HFFc6 (cell line): ENCODE measurements at places on chromosomes 16 and 17. TPM values are rescaled to one million over a fixed set of nuclear protein-coding genes. Genes with fewer than 3 reads are reported as not detected.
A peak's percentile ranks its signal among the peaks of the same experiment; 100 is the strongest.

The KRTAP4-6 gene
- total RNA-seq: not detected in 3 replicates

The KCNH4 gene
- total RNA-seq: not detected in 3 replicates

- no peak overlapping the region for H3K4me3 ChIP-seq
- H3K27me3 ChIP-seq: peaks cover 4% of the 10 kb centered on the region
- no peak overlapping the region for H3K27ac ChIP-seq
- no peaks in the 10 kb centered on the region for H3K36me3 ChIP-seq
Observed at GRCh38 chr16:89187770-89188392, 12.5 kb downstream of the SLC22A31 start.

DNA sequence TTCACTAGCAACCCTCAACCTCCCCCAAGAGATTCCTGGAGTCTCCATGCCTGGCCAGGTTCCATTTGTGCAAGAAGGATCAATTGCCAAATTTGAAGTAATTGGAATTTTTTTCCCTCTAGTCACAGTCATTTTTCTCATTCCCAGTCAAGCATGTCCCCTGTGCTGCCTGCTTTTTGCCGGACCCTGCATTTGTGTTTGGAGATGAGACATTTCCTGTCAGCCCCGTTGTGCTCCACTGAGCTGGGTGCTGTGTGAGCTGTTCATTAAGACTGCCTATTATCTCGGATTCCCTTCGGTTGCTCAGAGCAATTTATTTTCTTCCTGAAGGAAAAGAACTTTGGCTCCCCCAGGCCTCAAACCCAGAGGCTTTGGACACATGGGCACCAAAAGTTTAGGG, 201.0 kb upstream of the NLRP1 start:
- H3K27ac ChIP-seq: peak overlapping the region; percentile 87
- H3K36me3 ChIP-seq: peaks cover 14% of the 10 kb centered on the region
- H3K27me3 ChIP-seq: peaks cover 5% of the 10 kb centered on the region
- peaks cover 60% of the 10 kb centered on the region for H3K4me1 ChIP-seq
- peak; percentile 71 for DNase-seq

- H3K27me3 ChIP-seq: peaks cover 6% of the 10 kb centered on the region
- no peaks in the 10 kb centered on the region for H3K4me1 ChIP-seq
- H3K27ac ChIP-seq: no peak overlapping the region
- DNase-seq: no peak
- no peak overlapping the region for H3K4me3 ChIP-seq
Observed at GRCh38 chr17:74449773-74450172, 16.7 kb upstream of the CD300A start.
